ENCODE measurements at places on chromosomes 1 and 21. TPM values are rescaled to one million over a fixed set of nuclear protein-coding genes. Genes with fewer than 3 reads are reported as not detected.

The PRELP gene
- polyA plus RNA-seq = 232 TPM

The CADM3 gene
- polyA plus RNA-seq = 27.0 TPM

The KRTAP8-1 gene
- not detected for polyA plus RNA-seq

The DCST1 gene
- not detected for polyA plus RNA-seq

The SLC25A33 gene
- polyA plus RNA-seq = 2.8 TPM

The SLAMF1 gene
- polyA plus RNA-seq = 0.47 TPM

The LDLRAD2 gene
- polyA plus RNA-seq = 7.1 TPM

The NR1I3 gene
- 0.27 TPM for polyA plus RNA-seq

The DIO1 gene
- polyA plus RNA-seq = 0.08 TPM

The CRB1 gene
- polyA plus RNA-seq = 0.22 TPM

The TENT5C gene
- polyA plus RNA-seq = 2.3 TPM

The NTNG1 gene
- polyA plus RNA-seq = 12.1 TPM

The CYP4A11 gene
- polyA plus RNA-seq = 0.14 TPM

The MANEAL gene
- 3.1 TPM for polyA plus RNA-seq

The TOMM20 gene
- polyA plus RNA-seq = 93.8 TPM

The IGSF21 gene
- 8.2 TPM for polyA plus RNA-seq

The STK40 gene
- polyA plus RNA-seq = 73.5 TPM

The FOXJ3 gene
- polyA plus RNA-seq = 21.4 TPM

The PSRC1 gene
- 6.5 TPM for polyA plus RNA-seq

The CHAF1B gene
- polyA plus RNA-seq = 1.3 TPM

The RBBP5 gene
- 7.9 TPM for polyA plus RNA-seq

The RXFP4 gene
- polyA plus RNA-seq = 0.18 TPM

The SLC44A5 gene
- 0.77 TPM for polyA plus RNA-seq

The CCDC27 gene
- polyA plus RNA-seq = not detected

The FAM151A gene
- 0.10 TPM for polyA plus RNA-seq

The GPR3 gene
- 1.8 TPM for polyA plus RNA-seq

The AQP10 gene
- polyA plus RNA-seq = 0.05 TPM

The G0S2 gene
- polyA plus RNA-seq = 94.9 TPM

The RPL22 gene
- 509 TPM for polyA plus RNA-seq
